ENCODE measurements at places on chromosomes 1 and 21. TPM values are rescaled to one million over a fixed set of nuclear protein-coding genes. Genes with fewer than 3 reads are reported as not detected.

The FCRLA gene
- total RNA-seq = not detected

DNA sequence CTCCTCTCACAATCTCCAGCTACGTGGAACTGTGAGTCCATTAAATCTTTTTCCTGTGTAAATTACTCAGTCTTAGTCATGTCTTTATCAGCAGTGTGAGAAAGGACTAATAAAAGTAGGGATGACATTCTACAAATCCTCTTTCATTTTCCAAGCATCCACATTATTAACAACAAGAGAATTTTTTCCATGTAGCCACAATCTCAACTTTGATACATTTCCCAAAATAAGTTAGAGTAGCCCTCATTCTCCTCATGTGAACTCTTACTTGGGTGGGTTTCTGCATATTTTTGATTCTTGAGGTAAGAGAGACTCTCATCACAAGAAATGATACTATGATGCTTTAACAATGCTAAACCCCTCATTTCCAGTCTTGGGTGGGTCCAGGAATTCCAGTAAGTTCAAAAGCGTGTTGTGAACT, 52.8 kb downstream of the TNFSF18 start:
- no peak for DNase-seq

DNA sequence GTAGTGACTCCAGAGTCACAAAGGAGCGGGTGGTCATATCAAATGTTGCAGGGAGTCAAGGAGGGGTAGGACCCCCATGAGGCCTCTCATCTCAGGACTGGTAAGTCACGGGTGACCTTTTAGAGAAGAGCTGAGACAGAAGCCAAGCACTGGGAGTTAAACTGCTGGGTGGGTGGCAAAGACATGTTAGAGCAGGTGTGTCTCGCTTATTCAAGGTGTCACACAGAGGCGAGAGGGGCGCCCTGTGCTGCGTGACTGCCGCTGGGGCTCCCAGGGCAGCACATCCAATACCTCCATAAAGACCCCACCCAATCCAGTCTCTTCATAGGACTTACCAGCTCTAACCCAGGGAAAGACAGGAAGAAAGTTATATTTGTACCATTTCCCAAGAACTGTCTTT, 15.2 kb downstream of the CASQ2 start:
- no peak for DNase-seq

DNA sequence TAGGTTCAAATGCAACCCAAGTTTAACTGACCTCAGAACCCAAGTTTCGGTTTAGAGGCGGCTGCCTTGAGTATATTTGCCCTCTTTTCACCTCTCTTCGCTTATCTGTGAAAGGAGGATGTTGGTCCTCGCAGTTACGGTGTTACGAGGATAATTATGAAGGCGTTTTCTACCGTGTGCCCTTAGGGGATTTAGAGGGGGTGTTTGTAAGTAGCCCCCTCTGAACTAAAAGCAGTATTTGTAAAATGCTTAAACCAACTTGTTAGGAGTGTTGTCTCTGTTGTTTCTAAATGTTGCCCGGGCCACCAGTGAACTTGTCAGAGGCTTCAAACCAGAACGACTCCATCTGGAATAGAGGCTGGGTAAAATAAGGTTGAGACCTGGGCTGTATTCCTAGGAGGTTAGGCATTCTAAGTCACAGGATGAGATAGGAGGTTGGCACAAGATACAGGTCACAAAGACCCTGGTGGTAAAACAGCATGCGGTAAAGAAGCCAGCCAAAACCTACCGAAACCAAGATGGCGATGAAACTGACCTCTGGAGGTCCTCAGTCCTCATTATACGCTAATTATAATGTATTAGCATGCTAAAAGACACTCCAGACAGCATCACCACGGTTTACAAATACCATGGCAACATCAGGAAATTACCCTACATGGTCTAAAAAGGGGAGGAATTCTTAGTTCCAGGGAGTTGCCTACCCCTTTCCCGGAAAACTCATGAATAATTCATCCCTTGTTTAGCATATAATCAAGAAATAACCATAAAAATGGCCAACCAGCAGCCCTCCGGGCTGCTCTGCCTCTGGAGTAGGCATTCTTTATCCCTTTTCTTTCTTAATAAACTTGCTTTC, 1.0 kb upstream of the PSRC1 start:
- DNase-seq = no peak

DNA sequence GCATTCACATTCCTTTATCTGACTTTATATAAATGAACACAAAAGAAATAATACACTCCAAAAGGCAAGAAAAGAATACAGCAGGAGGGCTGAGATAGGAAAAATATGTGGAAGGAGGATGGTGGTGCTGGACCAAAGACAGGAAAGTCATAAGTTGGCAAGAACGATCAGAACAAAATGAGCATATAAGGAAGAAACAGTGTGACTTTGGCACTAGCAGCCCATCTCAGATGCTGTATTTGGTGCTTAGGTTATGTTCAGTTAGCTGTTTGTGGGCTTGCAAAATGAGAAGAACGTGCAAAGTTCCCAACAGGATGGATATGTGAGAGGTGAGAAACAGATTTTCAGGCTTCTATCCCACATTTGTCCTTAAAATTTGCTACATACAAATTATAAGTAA, 719.8 kb upstream of the ADGRL4 start:
- DNase-seq = no peak

GRCh38 chr1:37392051-37392450, 82.3 kb upstream of the ZC3H12A start:
- DNase-seq = no peak

GRCh38 chr1:25084407-25084806, 147.9 kb downstream of the SYF2 start:
- no peak for DNase-seq

DNA sequence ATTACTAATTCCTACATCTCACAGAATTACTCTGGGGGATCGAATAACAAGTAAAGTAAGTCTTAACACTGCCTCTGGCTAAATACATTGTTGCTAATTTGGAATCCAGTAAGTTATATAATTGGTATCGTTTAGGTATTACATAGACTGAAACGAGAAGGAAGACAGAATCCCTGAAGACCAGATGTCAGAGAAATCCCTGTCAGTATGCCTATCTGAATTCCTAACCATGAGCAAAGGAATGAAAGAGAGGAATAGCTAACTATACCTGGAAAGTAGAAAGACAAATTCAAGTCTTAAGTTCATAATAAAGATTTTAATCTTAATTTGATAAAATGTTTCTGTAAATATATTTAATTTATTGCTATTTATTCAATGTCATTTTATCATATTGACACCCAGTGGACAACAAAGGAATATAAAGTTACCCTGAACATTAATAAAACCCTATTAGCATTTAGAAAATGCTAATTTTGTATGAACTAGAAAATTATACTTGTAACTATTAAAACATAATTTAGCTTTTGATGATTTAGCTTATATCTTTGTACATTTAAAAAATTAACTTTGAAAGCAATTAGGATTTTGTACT, 11.4 kb downstream of the DEPDC1 start:
- DNase-seq = no peak

DNA sequence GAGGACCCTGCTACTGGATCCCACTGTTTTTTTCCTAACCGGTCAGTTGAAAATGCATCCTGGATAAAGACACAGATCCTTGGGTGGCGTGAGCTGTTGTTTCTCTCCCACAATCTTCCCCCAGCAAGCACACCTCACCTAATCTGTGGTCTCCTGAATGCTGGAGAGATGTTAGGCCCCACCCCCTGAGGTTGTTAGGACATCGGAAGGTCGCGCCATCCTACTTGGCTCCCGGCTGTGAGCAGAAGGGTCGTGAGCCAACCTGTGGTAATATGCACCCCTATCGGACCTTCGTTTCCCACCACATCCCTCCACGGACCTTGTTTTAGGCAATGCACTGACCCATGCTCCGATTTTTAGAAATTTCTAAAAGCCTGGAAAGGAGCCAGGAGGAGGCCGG, 89.9 kb upstream of the IPO9 start:
- no peak for DNase-seq

DNA sequence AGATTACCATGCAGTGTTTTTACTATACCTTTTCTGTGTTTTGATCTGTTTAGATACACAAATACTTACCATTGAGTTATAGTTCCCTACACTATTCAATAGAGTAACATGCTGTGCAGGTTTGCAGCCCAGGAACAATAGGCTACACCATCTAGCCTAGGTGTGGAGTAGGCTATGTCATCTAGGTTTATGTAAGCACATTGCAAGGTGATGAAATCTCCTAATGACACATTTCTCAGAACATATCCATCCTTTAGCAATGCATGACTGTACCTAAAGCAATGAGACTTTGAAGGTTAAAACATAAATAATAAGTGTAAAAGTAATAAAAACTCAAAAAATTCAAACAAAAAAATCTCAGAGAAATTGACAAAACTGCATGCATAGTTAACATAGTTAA, 358.6 kb downstream of the USH2A start:
- DNase-seq = no peak

DNA sequence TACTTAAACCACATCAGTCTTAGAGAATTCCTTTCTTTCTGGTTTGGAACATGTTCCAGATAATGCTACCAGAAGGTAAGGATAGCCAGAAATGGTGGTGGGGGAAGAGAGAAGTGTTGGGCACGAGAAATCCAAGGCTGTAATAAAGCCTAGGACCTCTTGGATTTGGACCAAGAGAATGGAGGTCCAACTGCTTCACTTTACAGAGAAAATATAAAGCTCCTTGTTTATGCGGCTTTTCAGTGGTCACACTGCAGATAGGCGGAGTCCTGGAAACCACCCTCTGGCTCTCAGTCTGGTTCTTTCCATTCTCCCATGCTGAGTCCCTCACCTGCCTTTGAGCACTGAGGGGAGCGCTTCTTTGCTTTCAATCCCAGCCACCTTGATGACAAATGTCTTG, 87.8 kb downstream of the ADCY10 start:
- DNase-seq = no peak

DNA sequence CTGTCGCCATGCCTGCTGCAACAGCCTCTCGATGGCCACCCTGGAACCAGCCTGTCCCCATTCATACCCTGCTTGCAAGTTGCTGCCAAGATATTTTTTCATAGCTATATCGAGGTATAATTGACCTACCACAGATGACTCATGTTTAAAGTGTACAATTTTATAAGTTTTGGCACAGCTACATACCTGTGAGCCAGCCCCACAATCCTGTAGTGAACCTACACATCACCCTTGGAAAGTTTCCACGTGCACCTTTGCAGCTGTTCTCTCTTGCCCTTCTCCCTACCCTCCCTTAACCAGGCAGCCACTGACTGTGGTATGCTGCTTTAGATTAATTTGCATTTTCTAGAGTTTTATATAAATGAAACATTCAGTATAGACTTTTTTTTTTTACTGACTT, 23.0 kb upstream of the KCNJ6 start:
- no peak for DNase-seq

DNA sequence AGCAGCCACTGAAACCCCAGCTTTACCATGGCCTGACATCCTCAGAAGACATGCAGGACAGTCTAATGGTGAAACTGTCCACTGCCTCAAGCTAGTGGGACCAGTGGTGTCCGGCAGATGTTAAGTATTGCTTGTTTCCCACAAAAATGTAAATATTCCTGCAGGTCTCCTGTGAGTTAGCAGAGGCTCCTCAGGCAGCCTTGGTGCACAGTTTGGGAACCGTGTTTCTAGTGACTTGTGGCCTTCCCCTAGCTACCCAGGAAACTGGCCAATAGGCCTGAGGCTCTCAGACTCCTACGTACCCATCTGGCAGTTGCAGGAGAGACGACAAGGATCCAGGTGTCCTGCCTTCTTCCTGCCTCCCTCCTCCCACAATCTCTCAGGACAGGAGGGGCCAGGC, 142.4 kb downstream of the CAMTA1 start:
- DNase-seq = no peak

GRCh38 chr1:40081871-40082270, 15.2 kb downstream of the PPT1 start:
- DNase-seq = no peak

- DNase-seq = no peak
These were observed 645.5 kb downstream of the ADGRL2 start for GRCh38 chr1:82446236-82446635.

- no peak for DNase-seq
These were observed 158.5 kb downstream of the KCNJ6 start for GRCh38 chr21:37757606-37758376.

DNA sequence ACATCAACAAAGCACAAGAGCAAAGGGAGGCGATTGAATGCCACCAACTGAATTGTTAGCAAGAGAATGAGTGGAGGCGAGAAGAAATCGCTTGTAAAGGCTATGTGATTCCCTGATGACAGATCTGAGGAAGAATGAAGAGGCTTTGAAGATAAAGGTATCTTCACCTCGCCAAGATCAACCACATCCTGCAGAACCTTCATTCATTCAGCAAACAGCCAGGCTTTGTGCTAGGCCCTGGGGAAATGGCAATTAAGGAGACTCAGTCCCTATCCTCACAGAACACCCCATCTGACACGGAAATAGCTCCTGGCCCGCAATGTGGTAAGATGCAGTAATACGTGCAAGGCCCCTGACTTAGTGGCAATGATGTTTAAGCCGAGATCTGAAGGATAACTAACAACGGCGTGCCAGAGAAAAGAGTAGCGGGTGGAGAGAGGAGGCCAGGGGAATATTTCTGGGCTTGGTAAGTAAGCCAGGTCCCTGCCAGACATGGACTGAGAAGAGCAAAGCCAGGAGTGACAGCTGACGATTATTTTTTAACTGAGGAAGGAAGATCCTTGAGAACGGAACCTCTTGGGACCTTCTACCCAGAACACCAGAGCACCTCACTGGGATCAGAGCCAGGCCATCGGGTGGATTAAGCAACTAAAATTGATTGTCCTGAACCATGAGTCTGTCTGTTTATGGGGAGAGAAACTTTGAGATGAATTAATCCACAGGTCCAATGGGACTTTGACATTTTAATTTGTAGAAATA, 4.6 kb upstream of the VSIG8 start:
- DNase-seq = no peak
